ENCODE measurements at places on chromosomes 1 and 21. TPM values are rescaled to one million over a fixed set of nuclear protein-coding genes. Genes with fewer than 3 reads are reported as not detected.
A peak's percentile ranks its signal among the peaks of the same experiment; 100 is the strongest.

SH2D2A gene
- 4.6 TPM for total RNA-seq

SPATA17 gene
- total RNA-seq, result 0.93 TPM

NR0B2 gene
- total RNA-seq, result not detected

SAMD11 gene
- total RNA-seq, result 0.37 TPM

ADAR gene
- total RNA-seq, result 98.3 TPM

ACKR1 gene
- not detected for total RNA-seq

GJA8 gene
- total RNA-seq, result not detected

FCGR3A gene
- not detected for total RNA-seq

CFAP107 gene
- total RNA-seq, result not detected

AADACL3 gene
- total RNA-seq, result not detected

LENEP gene
- 0.64 TPM for total RNA-seq

TCHHL1 gene
- total RNA-seq, result not detected

GRCh38 chr1:44021581-44022321 lies 9.5 kb downstream of the SLC6A9 start:
- DNase-seq, result no peak

- DNase-seq, result no peak
Measured at GRCh38 chr1:32622806-32623681, 27.3 kb downstream of the ZBTB8OS start.

DNA sequence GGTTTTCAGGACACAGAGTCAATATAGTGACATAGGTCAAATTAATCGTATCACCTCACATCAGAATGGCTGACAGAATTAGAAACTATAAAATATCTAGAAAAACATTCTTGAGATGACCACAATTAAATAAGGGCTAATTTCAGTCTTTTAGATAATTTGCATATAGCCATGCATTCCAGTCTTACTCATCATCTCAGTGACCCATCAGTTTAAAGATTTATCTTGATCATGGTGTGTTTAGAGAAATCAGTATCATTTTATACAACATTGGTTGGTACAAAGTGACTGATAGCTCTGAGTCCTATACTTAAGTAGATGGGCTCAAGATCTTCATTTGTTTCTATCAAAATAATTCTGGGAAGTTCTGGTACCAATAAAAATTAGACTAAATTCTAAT lies 262.3 kb upstream of the SNX7 start:
- DNase-seq, result no peak

GRCh38 chr1:209341146-209341545 lies 242.4 kb upstream of the CAMK1G start:
- no peak for DNase-seq

GRCh38 chr1:2477309-2477708 lies 1.2 kb downstream of the PLCH2 start:
- no peak for DNase-seq

- no peak for DNase-seq
Measured at GRCh38 chr1:76759171-76759860, 108.0 kb upstream of the ST6GALNAC5 start.

DNA sequence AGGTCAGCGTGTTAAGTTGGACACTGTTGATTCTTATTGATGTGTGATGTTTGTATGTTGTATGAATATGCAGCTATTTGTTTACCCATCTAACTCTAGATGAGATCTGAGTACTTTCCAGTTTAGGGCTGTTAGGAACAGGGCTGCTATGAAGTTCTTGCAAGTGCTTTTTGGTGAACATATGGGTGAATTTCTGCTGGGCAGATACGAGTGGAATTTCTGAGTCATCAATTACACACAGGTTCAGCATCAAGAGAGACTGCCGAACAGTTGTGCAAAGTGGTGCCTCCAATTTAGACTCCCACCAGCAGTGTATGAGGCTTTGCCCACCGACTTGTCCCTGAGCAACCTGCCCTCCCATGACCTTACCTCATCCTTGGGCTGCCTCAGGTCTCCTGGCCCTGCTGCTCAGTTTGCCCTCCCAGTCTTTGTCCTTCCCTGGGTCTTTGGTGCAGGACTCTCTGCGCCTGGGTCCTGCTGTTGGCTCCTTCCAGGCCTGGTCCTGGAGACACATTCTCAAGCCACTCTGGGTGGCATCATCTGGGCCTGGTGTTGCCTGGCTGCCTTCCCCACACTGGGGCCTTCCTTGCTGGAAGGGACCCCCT lies 343.6 kb downstream of the PTPRU start:
- DNase-seq, result peak; percentile 84

DNA sequence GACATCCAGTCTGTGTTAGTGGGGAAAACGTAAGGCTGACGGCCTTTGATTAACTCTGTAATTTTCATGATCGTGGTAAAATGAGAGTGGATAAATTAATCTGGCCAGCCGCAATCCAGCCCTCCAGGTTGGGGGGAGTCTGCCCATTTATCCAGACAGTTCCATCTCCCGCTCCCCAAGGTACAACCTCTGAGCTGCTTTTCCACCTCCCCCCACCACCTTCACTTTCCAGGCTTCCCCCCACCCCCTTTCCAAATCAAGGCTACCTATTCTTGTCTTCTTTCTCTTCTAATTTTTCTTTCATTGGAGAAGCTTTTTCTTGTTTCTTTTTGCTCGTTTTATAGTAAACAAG lies 6.0 kb downstream of the MIER1 start:
- no peak for DNase-seq

DNA sequence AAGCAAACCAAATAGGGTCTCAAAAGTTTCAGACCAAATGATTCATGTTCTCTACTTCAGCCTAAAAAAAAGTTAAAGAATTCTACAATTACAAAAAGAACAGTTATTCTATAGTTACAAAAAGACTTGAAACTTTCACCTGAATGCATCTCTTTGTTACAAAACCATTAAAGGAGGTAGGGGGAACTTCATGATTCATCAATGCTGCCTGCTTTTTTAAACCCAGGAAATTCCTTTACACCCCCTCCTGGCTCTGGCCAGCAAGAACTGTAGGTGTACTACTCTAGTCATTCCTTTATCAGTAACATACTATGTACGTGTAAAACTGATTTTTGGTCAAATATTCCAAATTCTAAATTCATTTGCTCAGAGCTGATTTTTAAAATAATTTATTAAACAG lies 5.0 kb downstream of the FAF1 start:
- DNase-seq, result peak; percentile 57

GRCh38 chr21:35548904-35549615 lies 500.0 kb upstream of the RUNX1 start:
- no peak for DNase-seq

- no peak for DNase-seq
Measured at GRCh38 chr1:116738673-116739370, 15.4 kb upstream of the CD2 start.

- DNase-seq, result no peak
Measured at GRCh38 chr1:235923466-235924021, 56.8 kb upstream of the LYST start.

GRCh38 chr1:73910466-73910865 lies 287.5 kb downstream of the LRRIQ3 start:
- peak; percentile 74 for DNase-seq

- peak; percentile 84 for DNase-seq
Measured at GRCh38 chr1:113109908-113110554, 37.0 kb downstream of the LRIG2 start.

- peak; percentile 49 for DNase-seq
Measured at GRCh38 chr21:31473685-31474345, 129.8 kb upstream of the TIAM1 start.

DNA sequence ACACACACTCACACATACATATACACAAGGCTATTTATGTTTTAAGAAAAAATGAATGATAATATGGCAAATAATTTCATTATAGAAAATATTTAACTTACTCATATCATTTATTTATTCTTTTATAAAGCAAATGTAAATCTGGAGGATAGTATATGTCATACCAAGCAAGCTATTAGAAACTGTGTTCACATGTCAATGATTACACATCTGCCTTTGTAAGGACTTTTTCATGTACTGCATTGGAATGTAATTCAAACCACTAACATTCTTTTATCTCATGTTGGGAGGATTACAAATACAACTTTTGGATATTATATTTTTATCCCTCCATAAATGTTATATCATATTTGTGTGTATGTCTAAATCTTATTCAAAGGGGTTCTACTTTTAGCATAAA lies 1887.4 kb downstream of the NCAM2 start:
- no peak for DNase-seq

GRCh38 chr1:161017756-161018630 lies 3.0 kb downstream of the F11R start:
- DNase-seq, result no peak

- DNase-seq, result no peak
Measured at GRCh38 chr21:46154955-46155513, 345 bp downstream of the FTCD start.

GRCh38 chr1:70840260-70840953 lies 207.2 kb downstream of the PTGER3 start:
- no peak for DNase-seq

- no peak for DNase-seq
Measured at GRCh38 chr1:18936814-18937481, 19.5 kb downstream of the IFFO2 start.

DNA sequence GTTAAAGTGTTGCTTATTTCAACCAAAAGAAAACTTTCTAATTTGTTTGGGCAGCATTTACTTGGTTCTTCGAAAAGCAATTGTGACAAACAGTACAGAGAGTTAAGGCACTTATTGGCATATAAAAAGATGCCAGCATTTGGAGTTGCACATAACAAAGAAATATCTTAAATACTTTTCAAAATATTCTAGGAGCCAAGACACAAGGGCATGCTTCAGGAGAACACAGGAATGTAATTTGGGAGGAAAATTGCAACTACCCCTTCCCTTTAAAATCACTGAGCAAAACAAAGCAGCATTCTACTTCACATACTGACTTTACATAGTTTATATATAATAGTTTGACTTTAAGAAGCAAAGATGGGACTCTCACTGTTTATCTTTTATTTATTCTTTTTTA lies 4.6 kb upstream of the TIE1 start:
- DNase-seq, result no peak

- no peak for DNase-seq
Measured at GRCh38 chr1:81574408-81574807, 226.3 kb upstream of the ADGRL2 start.

DNA sequence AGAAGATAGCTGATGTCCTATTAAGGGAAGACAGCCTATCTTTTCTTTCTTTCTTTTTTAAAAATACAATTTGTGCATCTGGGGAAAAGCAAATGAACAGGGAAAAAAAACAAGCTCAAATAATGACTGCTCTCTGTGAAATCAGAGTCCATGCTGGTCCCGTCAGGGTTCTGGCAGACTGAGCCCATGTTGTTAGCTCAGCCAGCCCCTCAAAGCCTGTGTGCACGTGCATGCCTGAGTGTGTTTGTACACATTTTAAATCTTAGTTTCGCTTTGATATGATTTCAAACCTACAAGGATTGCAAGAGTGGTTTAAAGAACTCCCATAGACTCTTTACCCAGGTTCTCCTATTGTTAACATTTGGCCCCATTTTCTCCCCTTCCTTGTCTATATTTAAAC lies 231.8 kb upstream of the GREM2 start:
- no peak for DNase-seq

DNA sequence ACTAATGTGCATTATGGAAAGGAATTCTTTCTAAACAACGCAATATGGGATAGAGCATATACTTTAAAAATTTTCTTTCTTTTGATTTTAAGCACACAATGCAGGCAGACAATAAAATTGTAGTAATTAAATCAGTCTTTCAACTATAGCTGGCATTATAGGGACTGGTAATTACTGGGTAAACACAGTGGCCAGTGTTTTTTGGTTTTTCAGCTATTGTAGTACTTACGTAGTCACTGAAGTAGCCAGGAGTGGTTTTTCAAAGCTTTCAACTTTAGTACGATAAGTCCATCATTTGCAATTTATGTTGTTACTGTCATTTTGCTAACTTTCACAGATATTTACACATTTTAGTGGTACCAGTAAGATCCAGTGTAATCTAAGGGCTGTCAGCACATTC lies 50.6 kb downstream of the RAB3GAP2 start:
- DNase-seq, result no peak

DNA sequence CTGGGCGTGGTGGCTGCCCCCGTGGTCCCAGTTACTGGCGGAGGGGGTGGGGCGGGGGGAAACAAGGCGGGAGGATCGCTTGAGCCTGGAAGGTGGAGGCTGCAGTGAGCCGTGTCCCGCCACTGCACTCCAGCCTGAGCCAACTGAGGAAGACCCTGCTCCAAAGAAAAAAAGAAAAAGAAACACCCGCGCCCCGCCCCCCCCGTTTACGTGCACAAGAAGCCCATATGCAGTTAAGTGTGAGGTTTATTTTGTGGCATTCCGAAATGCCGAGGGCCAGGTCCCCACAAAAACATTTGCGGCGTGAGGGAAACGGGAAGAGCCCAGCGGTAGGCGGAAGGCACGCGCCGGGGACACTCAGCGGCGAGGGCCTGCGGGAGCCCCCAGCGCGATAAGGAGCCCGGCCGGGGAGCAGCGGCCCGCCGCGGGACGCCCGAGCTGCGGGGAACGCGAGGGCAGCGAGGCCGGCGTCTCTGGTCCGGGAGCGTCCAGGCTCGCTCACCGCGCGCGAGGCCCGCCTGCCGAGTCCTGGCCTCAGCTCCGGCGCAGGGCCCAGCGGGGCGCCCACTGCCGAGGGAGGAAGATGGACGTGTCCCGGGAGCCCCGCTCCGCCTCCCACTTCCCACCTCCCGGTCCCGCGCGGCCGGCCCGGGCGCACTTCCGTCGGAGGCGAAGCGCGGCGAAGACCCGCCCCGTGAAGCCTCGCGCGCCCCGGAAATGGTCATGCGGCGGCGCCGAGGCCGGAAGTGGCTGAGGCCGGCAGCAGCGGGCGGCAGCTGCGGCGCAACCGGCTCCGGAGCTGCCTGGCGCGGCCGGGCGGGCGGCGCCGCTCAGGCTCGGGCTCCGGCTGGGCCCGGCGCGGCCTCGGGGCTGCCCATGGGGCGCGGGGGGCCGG lies at the start of gene TRAPPC10:
Gene TRAPPC10, plus strand, starts transcription at position 731 of the 895 bp plus-strand sequence. CDS start 185 bp downstream, outside the sequence.
- peak; percentile 79 for DNase-seq

GRCh38 chr1:108502624-108503023 lies 52.5 kb downstream of the NBPF6 start:
- DNase-seq, result peak; percentile 59

GRCh38 chr1:119956306-119956705 lies 60.0 kb upstream of the ADAM30 start:
- DNase-seq, result no peak

DNA sequence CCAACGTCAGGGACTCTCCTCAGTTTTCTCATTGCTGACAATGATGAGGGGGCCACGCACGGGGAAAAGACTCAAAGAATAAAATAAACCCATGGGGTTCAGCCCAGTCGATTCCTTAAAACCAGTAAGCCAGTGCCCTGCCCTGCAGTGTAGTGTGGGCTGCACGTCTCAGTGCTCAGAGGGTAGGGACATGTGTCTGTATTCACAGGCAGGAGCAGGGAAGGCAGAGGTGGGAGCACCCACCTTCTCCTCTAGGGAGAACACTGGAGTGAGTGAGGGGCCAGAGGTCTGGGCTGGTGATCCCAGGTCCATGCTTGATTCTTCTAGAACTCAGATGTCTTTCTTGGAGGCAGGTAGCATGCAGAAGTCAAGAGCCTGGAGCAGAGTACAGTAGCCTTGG lies 303.6 kb downstream of the MATN1 start:
- no peak for DNase-seq

DNA sequence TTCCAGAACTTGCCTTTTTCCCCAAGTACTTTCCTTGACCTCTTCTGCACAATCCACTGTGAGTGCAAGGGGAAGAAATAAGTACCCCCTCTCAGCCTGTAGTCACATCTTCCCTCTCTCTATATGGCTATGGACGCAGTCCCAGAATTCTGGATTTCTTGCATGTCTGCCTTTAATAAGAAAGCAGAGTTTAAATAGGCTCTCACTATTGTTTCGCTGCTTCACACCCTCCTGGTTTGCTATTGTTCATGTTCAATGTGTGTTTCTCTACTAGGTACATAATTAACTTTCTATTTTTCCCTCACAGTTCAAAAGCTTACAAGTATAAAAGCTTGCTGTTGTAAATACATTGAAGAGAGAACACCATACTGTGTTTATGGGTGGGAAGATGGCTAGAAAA lies 181.5 kb upstream of the C1orf105 start:
- no peak for DNase-seq

- DNase-seq, result no peak
Measured at GRCh38 chr1:2804628-2805351, 3.3 kb upstream of the TTC34 start.

Data from HT1080 (cell line).